ENCODE measurements at places on chromosomes 7 and 10.

DNA sequence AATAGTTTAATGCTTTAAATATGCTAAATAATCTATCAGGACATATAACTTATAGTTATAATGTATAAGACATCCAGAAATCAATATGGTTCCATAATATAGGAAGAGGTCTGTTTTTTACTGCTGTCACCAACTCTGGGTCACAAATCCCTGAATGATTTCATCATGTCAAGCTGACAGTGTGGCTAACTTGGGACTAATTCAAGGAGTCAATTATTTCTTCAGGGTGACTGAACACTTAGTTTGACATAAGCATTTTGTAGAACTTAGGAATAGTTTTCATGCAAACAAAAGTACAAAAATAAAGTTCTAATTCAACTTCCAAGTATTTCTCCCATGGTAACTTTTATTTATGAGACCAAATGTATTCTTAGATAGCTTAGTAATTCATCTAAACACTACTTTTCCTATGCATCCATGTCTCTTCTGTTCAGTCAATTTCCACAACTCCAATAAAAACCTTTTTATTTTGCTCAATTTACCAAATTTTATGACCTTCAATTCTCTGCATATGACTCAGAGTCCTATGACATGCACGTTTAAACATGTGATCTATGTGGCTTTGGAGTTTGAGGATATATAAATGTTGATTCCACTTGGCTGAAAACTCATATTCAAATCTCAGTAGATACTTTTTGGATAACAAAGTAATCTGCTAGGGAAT lies 40.3 kb upstream of the GNAT3 start:
- H3K4me3 ChIP-seq: no peak overlapping the region
- no peaks in the 10 kb centered on the region for H3K36me3 ChIP-seq
- no peak overlapping the region for H3K27ac ChIP-seq
- peaks cover 19% of the 10 kb centered on the region for H3K4me1 ChIP-seq

GRCh38 chr10:36738738-36739431 lies 386.5 kb upstream of the ANKRD30A start:
- no peak for DNase-seq
- H3K27me3 ChIP-seq: no peaks in the 10 kb centered on the region
- H3K4me1 ChIP-seq: no peaks in the 10 kb centered on the region
- H3K36me3 ChIP-seq: no peaks in the 10 kb centered on the region

DNA sequence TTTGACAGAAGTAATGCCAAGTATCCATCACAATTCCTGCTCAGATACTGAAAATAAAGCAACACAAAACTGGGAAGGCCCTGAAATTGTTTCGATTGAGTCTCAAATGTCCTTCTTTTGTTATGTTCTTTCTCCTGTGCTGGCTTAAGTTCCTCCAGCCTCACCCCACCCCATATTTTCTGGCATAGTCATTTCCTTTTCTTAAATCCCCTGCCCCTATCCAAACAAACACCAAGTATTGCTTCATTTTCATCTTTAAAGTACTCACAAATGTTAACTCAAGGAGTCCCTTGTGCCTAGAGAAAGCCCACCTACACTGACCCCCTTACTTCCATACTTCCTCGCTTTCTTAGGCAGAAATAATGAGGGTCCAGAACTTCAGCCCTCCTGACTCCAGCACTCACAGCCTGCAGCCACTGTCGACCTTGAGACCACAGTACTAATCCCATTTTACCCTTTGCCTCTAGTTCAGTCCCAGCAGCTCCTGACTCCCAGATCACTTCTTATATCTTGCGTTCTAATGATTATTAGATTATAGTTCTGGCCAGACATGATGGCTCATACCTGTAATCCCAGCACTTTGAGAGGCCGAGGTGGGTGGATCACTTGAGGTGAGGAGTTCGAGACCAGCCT lies 73.2 kb upstream of the ST8SIA6 start:
- no peaks in the 10 kb centered on the region for H3K36me3 ChIP-seq
- no peaks in the 10 kb centered on the region for H3K4me1 ChIP-seq
- no peak for DNase-seq

- H3K27me3 ChIP-seq: no peaks in the 10 kb centered on the region
- H3K36me3 ChIP-seq: no peaks in the 10 kb centered on the region
- no peak overlapping the region for H3K4me3 ChIP-seq
- no peak overlapping the region for H3K27ac ChIP-seq
Observed at GRCh38 chr7:16548428-16548827, 21.8 kb downstream of the LRRC72 start.

GRCh38 chr7:141157138-141157765 lies 83.4 kb downstream of the TMEM178B start:
- DNase-seq: no peak
- H3K27me3 ChIP-seq: no peaks in the 10 kb centered on the region
- H3K27ac ChIP-seq: no peak overlapping the region
- H3K36me3 ChIP-seq: no peaks in the 10 kb centered on the region
- H3K4me3 ChIP-seq: no peak overlapping the region

DNA sequence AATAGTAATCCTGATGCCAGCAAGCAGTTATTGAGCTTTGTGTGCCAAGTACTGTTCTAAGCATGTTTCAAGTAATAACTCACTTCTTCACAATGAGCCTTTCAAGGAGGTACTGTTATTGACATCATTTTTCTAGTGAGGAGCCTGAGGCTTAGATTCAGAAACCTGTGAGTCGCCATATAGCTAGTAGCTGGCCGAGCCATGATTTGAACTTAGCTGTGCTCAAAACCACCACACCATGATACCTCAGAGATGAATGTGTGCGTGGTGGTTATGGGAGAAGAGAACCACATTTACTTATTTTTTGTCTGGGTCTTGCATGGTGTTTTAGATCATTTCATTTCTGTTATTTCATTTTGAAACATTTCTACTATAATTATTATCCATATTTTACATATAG lies 578.9 kb downstream of the AUTS2 start:
- no peaks in the 10 kb centered on the region for H3K4me1 ChIP-seq
- no peak overlapping the region for H3K27ac ChIP-seq
- H3K36me3 ChIP-seq: no peaks in the 10 kb centered on the region
- H3K27me3 ChIP-seq: no peaks in the 10 kb centered on the region

- peaks cover 32% of the 10 kb centered on the region for H3K4me1 ChIP-seq
- DNase-seq: no peak
- H3K36me3 ChIP-seq: no peaks in the 10 kb centered on the region
- H3K4me3 ChIP-seq: no peak overlapping the region
- H3K27me3 ChIP-seq: no peaks in the 10 kb centered on the region
Observed at GRCh38 chr7:76044375-76044865, 3.4 kb downstream of the STYXL1 start.

DNA sequence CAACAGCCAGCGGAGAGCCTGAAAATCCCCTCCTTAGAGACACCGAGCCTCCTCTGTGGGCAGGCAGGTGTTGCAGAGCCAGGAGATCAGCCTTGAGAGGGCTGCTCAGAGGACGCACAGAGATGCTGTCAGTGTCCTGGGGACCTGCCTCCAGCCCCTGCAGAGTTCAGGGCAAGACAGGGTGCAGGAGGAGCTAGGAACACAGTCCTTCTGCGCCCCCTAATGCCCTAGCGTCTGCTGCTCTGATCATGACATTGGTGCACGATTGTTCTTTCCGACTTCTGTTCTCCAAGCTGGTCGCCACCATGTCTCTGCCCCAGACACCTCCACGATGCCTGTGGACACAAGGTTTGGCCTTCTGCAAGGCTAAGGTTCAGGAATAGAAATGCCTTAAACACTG lies 613.7 kb upstream of the MKI67 start:
- no peak overlapping the region for H3K27ac ChIP-seq
- no peaks in the 10 kb centered on the region for H3K36me3 ChIP-seq
- H3K27me3 ChIP-seq: no peaks in the 10 kb centered on the region
- H3K4me1 ChIP-seq: no peaks in the 10 kb centered on the region

DNA sequence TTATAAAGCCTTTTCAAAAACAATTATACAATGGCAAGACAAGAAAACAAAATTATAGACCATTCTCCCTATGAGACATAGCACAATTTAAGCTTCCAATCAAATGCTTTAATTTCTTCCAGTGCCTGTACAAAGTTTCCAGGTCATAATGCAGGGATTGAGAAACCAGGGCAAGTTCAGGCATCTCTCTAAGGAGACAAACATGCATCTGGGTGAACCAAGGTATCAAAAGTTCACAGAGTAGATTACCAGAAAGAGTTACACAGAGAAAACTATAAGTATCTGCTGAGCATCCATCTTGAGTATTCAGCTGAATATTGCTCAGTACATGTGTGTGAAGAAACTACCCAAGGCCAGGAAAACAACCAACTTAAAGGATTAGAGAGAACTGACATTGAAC lies 89.1 kb downstream of the COL28A1 start:
- H3K4me3 ChIP-seq: no peak overlapping the region
- H3K27me3 ChIP-seq: no peaks in the 10 kb centered on the region
- no peaks in the 10 kb centered on the region for H3K4me1 ChIP-seq
- no peak overlapping the region for H3K27ac ChIP-seq

DNA sequence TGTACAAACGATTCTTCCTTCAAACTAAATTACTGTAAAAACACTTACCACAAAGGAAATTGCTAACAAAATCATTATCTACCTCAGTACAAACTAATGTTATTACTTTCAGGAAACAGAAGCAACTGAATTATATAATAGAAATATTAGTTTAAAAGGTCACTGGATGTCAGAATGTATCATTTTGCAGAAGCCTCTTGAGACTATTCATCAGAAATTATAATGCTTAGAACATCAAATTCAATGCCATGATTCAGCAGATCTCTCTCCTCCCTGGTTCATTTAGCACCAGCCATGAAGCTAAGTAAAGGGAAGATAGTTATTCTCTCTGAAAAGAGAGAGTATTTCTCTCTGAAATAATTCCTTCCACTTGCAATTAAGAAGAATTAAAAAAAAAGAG lies 223.3 kb downstream of the IMMP2L start:
- no peaks in the 10 kb centered on the region for H3K36me3 ChIP-seq
- H3K27ac ChIP-seq: no peak overlapping the region
- H3K4me3 ChIP-seq: no peak overlapping the region
- DNase-seq: no peak
- no peaks in the 10 kb centered on the region for H3K4me1 ChIP-seq

DNA sequence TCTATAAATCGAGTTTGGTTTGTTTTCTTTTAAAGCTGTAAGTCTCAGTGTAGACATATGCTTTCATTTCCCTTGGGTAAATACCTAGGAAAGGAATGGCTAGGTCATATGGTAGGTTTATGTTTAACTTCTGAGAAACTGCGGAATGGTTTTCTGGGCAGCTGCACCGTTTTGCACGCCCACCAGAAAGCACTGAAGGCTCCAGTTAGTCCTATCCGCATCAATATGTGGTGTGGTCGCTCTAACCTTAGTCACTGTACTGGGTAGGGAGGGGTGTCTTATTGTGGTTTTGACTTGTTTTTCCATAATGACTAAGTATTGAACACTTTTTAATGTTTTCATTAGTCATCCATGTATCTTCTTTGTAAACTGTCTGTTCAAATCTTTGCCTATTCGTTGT lies 279.5 kb upstream of the AKR1E2 start:
- H3K4me3 ChIP-seq: no peak overlapping the region
- H3K4me1 ChIP-seq: peaks cover 9% of the 10 kb centered on the region
- H3K27ac ChIP-seq: no peak overlapping the region
- no peak for DNase-seq
- no peaks in the 10 kb centered on the region for H3K36me3 ChIP-seq

GRCh38 chr10:102785818-102786217 lies 42.1 kb downstream of the WBP1L start:
- peaks cover 83% of the 10 kb centered on the region for H3K4me1 ChIP-seq
- no peaks in the 10 kb centered on the region for H3K36me3 ChIP-seq
- peak overlapping the region; percentile 70 for H3K27ac ChIP-seq

GRCh38 chr10:95728526-95728925 lies 27.4 kb upstream of the ENTPD1 start:
- H3K4me1 ChIP-seq: no peaks in the 10 kb centered on the region
- no peak for DNase-seq
- no peaks in the 10 kb centered on the region for H3K36me3 ChIP-seq
- no peak overlapping the region for H3K4me3 ChIP-seq
- H3K27me3 ChIP-seq: no peaks in the 10 kb centered on the region
- no peak overlapping the region for H3K27ac ChIP-seq

GRCh38 chr10:65501259-65501658 lies 1424.6 kb upstream of the LRRTM3 start:
- no peak overlapping the region for H3K4me3 ChIP-seq
- no peaks in the 10 kb centered on the region for H3K27me3 ChIP-seq
- no peak overlapping the region for H3K27ac ChIP-seq
- H3K36me3 ChIP-seq: no peaks in the 10 kb centered on the region
- no peaks in the 10 kb centered on the region for H3K4me1 ChIP-seq

GRCh38 chr10:86062198-86062550 lies 304.4 kb downstream of the GRID1 start:
- DNase-seq: no peak
- no peaks in the 10 kb centered on the region for H3K27me3 ChIP-seq
- no peaks in the 10 kb centered on the region for H3K36me3 ChIP-seq
- H3K4me1 ChIP-seq: no peaks in the 10 kb centered on the region
- no peak overlapping the region for H3K4me3 ChIP-seq
- no peak overlapping the region for H3K27ac ChIP-seq

DNA sequence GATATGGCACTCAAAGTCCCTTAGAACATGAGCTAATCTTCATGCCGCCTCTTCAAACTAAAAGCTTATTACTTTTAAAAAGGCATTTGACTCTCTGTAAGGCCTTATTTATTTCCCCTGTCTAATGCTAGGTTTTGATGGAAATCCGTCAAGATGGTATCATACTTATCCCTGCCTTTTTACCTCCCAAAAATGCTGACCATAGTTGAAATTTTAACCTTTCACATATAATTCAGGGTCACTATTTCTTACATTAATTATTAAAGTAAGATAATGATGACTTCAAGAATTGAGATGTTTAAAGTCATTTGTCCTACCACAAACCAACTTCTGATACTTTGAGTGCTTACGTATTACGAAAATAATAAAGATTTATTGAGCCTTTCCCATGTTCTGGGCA lies 12.3 kb upstream of the OSBPL3 start:
- H3K4me1 ChIP-seq: no peaks in the 10 kb centered on the region
- no peak overlapping the region for H3K4me3 ChIP-seq
- no peaks in the 10 kb centered on the region for H3K36me3 ChIP-seq
- no peak overlapping the region for H3K27ac ChIP-seq
- DNase-seq: no peak
- no peaks in the 10 kb centered on the region for H3K27me3 ChIP-seq

DNA sequence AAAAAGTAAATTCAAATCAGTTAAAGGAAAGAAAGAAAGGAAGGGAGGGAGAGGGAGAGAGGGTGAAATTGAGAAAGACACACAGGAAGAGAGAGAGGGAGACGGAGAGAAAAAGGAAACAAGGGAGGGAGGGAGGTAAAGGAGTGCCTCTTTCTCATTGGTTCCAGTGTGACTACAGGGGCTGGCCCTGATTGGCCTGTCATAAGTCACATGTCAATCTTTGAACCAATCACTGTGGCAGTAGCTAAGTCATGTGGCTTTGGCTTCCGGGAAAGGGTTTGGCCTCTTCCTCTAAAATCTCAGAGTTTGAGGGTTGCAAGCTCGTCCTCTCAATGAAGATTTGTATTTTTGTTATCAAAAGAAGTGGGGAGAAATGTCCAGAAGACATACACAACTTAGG lies 150.2 kb downstream of the RAB11FIP2 start:
- no peaks in the 10 kb centered on the region for H3K27me3 ChIP-seq
- no peak overlapping the region for H3K4me3 ChIP-seq
- H3K4me1 ChIP-seq: no peaks in the 10 kb centered on the region

- H3K36me3 ChIP-seq: no peaks in the 10 kb centered on the region
- H3K4me1 ChIP-seq: peaks cover 63% of the 10 kb centered on the region
- H3K27ac ChIP-seq: no peak overlapping the region
- H3K4me3 ChIP-seq: no peak overlapping the region
- no peak for DNase-seq
Observed at GRCh38 chr7:155670521-155670920, 26.1 kb downstream of the RBM33 start.

- DNase-seq: no peak
- H3K4me1 ChIP-seq: no peaks in the 10 kb centered on the region
- no peaks in the 10 kb centered on the region for H3K36me3 ChIP-seq
- no peak overlapping the region for H3K4me3 ChIP-seq
Observed at GRCh38 chr10:108095932-108096925, 931.7 kb upstream of the SORCS1 start.
